ENCODE measurements at places on chromosomes 3 and 15.

DNA sequence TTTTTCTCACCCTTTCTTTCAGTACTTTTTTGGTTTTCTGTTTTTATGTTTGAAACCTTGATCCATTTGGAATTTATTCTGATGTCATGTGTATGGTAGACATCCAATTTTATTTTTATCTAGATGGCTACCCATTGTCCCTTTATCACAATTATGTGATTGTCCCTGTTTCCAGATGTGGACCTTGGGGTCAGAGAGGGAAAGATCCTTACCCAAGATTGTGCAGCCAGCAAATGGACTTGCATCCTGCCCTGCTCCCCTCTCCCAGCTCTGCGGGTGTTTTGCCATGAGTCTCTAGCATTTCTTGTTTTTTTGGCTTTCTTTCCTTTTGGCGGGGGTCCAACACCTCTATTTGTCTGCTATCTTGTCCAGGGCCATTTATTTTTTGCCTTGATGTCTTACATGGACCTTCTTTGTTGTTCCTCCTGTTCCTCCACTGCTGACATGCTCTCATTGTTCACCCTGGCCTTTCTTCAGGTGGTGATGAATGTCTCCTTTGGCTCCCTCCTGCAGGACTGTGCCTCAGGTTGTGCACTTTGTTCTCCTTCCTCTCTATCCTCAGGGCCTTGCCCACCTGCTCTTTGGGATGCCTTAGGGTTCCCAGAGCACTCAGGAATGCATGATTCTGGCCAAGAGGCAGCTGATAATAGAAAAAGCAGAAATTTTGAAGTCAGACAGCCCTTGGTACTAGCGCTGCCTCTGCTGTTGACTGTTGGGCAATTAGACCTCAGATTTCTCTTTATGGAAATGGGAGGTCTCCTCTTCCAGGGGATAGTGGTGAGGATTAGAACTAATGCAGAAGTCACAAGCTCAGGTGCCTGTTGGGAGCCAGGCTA is 84.3 kb downstream of the EEFSEC start:
- no peak for DNase-seq

GRCh38 chr3:52784021-52784621 is 6.7 kb downstream of the ITIH1 start:
- DNase-seq: no peak

GRCh38 chr3:45127130-45127822 is 18.9 kb downstream of the CDCP1 start:
- no peak for DNase-seq

- DNase-seq: peak; percentile 15
Measured at GRCh38 chr3:51340989-51341636, 44.0 kb upstream of the MANF start.

- no peak for DNase-seq
Measured at GRCh38 chr15:36358094-36358493, 221.3 kb upstream of the CDIN1 start.

DNA sequence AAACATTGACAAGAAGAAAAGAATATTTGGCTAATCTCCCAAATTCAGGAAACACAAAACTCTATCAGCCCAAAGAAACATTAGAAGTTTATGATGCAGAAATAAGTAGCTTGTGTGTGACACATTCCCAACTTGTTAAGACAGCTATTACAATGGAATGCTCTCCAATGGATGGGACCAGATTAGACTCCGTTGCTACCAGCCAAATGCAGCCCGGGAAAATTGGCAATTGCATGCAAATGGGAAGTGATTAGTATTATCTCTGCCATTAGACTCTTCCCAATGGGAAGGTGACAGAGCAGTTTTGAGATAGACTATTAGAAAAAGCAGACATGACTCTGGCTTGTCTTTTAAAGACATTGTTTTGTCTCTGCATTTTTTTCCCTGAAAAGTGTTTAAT is 37.4 kb upstream of the KCNMB2 start:
- DNase-seq: no peak

GRCh38 chr3:134615743-134616142 is 35.1 kb downstream of the KY start:
- no peak for DNase-seq

All from kidney capillary endothelial cell (primary cell).